ENCODE measurements at places on chromosomes 7 and 10.

DNA sequence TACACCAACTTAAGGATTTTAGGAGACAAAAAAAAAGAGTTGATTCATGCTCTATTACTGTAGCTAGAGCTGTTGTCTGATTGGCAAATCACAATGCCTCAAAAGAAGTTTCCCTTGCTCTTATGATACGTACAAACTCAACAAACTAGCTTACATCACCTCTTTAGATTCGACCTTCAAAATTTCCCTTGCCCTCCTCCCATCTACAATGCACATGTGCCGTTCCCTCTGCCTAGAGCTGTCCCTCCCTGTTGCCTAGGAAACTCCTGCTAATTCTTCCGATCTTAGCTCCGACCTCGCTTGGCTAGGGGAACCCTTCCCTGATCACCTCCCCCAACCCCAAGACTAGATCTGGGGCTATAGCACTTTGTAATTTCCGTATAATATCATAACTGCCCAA lies 55.4 kb downstream of the MAP3K8 start:
- DNase-seq = no peak

DNA sequence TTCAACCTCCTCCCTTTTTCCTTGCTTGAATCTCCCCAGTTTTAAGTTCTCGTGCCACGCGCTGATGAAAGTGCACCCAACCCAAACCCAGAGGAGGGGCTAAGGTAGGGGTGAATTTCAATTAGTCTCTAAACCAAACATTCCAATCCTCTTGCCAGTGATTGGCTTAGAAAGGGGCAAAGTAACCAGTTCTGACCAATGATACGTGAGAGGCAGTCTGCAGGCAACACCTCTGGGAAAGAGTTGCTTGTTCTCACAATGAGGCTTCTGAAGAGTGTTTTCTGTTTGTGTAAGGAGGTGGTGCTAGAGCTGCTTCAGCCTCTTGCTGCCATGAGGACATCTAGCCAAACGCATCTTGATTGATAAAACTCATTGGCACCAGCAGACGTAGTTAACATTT lies 21.8 kb downstream of the SLC35G1 start:
- no peak for DNase-seq

DNA sequence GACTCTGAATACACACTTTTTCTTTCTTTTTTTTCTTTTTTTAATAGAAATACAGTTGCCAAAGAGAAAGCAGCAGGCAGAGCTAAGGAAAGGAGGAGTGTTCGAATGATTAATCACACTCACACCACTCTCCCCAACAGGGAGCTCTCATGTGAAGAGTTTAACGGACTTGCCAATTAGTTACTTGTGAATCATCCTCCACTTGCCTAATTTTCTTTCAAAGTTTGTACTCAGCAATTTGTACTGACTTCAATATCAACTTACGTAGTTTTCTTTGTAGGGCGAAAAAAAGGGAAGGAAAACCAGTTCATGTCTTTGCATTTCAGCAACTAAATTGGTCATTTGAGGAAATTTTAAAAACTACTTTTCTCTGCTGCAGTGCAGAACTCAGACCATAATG lies 109.2 kb downstream of the PIP4K2A start:
- no peak for DNase-seq

- no peak for DNase-seq
Observed at GRCh38 chr7:114930107-114930661, 8.3 kb downstream of the MDFIC start.

DNA sequence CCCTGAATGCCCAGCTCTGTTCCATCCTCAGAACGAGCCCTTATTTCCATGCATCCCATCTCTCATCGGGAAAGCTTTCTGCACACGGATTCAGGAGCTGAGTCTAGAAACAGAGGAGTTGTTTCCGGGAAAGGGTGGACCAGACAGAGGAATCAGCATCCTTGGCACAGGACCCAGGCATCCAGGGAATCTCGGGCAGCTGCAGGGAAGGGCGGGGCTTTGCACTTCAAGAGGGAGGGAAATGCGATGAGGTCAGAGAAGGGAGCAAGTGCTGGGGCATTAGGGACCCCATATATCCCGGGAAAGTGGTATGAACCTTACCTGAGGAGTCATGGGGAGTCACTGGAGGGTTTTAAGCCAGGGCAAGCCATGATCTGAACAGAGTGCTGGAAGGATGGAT lies 68.5 kb downstream of the NPTX2 start:
- DNase-seq = no peak

GRCh38 chr7:107564553-107565298 lies 955 bp downstream of the DUS4L start:
- DNase-seq = no peak

DNA sequence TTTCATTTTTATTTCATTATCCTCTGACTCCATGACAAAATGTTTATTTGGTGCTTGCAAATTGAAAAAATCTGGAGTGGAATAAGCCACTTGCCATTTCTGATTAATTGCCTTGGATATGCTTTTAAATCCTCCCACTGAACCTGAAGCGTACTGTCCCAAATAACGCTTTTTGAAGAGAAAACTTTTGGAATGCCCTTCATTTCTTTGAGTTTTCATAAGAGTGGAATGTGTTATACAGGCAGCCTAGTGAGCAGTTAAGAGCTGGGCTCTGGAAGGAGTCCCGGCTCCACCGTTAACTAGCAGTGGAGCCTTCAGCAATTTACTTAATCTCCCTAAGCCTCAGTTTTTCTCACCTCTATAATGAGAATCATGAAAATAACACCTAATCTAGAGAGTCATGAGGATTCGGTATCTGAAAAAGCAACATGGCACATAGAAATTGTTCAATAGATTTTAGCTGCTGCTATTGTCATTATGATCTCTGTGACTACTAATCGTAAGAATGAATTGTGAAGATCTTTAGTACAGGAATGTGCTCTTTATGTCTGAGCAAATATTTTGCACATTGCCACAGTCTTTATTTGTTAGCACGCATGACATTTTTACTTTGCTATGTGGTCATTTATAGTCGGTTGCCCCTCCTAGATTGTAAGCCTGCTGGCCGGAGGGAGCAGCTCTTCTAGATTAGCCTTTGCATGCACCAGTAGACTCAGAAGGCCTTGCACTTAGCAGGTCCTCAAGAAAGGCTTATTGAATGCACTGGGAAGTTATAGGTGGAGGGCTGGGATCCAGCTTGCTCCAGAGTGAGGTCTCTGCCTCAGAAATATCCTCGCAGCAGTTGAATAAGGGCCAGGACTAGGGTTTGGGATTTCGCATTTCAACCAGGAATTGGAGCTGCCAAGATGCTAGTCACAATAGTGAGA lies 59.4 kb downstream of the PLCE1 start:
- no peak for DNase-seq

- no peak for DNase-seq
Observed at GRCh38 chr10:114905450-114905849, 32.5 kb upstream of the TRUB1 start.

GRCh38 chr7:73823257-73823656 lies 7.5 kb upstream of the CLDN4 start:
- DNase-seq = no peak

DNA sequence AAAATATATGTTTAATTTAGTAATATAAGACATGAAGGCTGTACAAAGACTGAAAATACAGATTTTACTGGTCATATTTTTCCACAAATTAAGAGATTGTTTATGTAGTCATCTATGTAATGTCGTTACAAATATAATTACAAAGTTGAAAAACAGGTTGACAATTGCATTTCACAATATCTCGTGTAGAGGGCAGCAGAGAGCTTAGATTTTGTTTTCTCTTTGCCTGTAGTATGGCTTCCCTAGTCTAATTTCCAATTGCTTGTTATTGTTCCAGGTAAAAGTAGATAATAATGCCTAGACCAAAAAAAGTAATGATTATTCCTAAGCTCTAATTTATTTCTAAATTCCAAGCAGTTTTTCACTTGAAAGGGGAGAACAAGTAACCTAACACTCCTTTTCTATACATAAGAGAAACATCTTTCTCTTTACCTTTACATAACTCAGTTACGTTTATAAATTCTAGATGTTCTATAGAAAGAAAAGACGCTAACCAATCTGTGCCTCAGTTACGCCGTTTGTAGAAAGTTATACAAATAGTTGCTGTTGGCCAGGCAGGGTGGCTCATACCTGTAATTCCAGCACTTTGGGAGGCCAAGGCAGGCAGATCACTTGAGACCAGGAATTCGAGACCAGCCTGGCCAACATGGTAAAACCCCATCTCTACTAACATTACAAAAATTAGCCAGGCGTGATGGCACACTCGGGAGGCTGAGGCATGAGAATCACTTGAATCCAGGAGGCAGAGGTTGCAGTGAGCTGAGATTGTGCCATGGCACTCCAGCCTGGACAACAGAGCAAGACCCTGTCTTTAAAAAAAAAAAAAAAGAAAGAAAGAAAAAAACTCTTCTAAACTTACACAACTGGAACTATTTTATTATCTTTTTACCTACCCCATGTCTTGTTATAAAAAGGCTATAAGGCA lies 30.0 kb downstream of the NET1 start:
- DNase-seq = no peak

- DNase-seq = no peak
Observed at GRCh38 chr10:103066141-103067098, 126.7 kb downstream of the NT5C2 start.

- DNase-seq = no peak
Observed at GRCh38 chr7:149792220-149792595, 18.8 kb upstream of the ZNF467 start.

- no peak for DNase-seq
Observed at GRCh38 chr10:97718178-97718577, 4.6 kb downstream of the MARVELD1 start.

DNA sequence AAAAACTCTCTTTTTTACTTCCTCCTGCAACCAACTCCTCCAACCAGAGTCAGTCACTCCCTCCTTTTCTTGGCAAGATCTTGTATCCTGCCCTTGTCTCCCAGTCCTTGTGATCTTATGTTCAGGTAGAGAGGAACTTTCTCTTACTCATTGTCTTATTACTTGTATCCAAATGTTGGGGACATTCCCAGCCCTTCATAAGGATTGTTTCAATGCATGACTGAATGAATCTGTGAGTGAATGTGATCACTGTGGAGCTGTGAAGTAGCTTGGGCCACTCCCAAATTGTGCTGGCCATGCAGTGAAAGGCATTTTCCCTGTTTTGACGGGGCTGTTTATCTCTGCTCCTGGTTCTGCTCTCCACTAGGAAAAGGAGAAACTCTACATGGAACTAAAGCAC lies 93.7 kb downstream of the CFAP58 start:
- no peak for DNase-seq

DNA sequence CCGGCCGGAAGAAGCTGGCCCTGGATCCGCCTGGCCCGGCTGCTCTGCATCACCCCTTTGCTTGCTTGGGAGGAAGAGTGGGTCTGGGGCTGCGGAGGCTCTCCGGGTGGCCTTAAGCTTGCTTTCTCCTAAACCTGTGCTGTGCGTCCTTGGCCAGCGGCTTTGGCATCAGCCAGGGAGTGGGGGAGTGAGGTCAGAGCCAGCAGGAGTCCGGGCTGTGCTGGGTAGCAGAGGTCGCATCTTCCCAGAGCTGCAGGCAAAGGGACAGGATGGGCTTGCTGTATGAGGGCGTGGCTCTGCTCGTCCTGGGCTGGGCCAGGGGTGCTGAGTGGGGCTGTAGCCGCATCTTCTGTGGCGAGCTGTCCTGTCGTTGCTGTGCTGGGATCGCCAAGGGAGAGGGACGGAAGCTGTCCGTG lies 21.1 kb downstream of the BNIP3 start:
- no peak for DNase-seq

DNA sequence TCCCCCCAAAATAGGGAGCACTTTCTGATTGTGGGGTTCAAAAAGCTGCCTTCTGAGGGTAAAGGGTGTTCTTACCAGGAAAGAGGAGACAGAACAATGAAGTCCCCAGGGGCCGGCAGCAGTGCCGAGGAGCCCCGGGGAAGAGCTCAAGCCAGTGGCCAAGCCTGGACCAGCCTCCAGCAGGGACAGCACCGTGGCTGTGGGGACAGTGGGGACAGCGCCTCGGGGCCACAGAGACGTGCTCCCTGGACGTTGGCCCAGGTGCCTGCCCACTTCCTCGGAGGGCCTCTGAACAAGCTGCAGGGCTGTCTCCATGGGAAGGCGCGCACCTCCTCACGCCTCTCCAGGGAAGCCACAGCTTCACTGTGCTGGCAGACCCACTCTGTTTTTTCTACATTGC lies 312.6 kb downstream of the PTPRN2 start:
- no peak for DNase-seq

GRCh38 chr7:111953611-111954010 lies 252.6 kb downstream of the DOCK4 start:
- DNase-seq = no peak

- DNase-seq = no peak
Observed at GRCh38 chr7:46839651-46840050, 742.3 kb downstream of the TNS3 start.

- no peak for DNase-seq
Observed at GRCh38 chr7:45215601-45216062, 58.0 kb downstream of the RAMP3 start.

- DNase-seq = no peak
Observed at GRCh38 chr10:52644373-52645186, 128.0 kb downstream of the MBL2 start.

- no peak for DNase-seq
Observed at GRCh38 chr7:95430864-95431263, 4.0 kb downstream of the PON2 start.

DNA sequence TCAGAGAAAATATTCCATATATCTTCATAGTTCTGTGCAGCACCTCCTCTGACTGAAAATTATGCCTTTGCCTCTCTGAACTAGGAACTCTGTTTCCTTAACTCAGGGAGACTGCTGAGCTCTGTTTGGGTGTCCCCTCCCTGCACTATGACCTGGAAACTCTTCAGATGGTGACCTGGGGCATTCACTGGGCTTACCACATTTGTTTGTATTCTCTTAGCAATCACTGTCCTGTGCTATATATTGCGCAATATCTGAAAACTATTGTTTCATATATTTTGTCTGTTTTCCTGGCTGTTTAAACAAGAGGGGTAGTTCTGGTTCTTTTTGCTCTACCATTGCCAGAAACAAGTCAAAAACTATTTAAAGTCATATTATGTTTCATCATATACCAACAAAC lies 181.8 kb upstream of the KIAA1217 start:
- DNase-seq = no peak

DNA sequence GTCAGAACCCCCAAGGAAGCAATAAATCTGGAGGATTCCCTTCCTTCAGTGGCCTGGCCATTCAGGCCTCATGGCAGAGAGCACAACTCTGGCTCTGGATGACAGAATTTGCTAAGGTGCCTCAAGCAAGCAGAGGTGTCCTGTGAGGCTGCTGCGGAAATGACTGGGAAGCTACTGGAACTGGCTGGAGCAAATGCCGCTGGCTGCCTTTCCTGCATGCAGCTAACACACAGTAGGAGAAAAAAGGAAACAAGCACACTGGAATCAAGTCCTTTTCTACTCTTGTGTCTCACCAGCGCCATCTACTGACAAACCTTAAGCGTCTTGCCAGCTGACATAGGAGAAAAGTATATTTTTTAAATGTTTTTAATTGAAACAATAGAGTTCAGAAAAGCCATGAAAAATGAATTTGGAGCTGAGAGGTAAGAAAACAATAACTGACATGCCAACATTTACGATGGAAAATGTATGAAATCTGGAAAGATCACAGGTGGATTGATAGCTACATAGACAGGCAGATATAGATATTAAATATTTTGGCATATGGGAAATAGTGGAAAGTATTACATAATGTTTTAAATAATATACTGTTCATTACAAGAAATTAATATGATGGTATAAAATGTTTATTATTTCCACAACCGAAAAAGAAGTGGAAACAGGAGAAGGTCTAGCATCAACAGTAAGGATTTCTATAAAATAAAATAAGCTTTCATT lies 951.6 kb downstream of the ANKRD7 start:
- DNase-seq = no peak
